ENCODE measurements at places on chromosomes 4 and X.

GRCh38 chrX:646796-647195 is 16.2 kb downstream of the SHOX start:
- DNase-seq = no peak

GRCh38 chrX:123830309-123830708 is 29.5 kb upstream of the XIAP start:
- DNase-seq = peak; percentile 0

DNA sequence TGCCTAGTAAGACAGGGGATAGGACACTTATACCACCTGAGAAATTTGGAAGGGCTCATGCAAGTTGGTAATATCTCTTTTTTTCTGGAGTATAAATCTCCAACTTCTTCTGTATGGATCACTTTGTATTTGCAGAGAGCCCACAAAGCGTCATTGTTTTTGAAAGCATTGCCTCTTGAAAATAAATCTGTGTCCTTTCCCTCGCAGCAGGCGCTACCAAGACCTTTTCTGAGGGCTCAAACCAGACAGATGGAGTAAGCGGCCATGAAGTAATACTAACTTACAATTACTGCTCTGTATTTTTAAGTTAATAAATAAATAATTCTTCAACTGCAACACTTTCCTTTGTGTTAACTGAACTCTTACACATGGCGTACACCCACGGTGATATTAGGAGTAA is 56.0 kb upstream of the FBXW7 start:
- DNase-seq = no peak

DNA sequence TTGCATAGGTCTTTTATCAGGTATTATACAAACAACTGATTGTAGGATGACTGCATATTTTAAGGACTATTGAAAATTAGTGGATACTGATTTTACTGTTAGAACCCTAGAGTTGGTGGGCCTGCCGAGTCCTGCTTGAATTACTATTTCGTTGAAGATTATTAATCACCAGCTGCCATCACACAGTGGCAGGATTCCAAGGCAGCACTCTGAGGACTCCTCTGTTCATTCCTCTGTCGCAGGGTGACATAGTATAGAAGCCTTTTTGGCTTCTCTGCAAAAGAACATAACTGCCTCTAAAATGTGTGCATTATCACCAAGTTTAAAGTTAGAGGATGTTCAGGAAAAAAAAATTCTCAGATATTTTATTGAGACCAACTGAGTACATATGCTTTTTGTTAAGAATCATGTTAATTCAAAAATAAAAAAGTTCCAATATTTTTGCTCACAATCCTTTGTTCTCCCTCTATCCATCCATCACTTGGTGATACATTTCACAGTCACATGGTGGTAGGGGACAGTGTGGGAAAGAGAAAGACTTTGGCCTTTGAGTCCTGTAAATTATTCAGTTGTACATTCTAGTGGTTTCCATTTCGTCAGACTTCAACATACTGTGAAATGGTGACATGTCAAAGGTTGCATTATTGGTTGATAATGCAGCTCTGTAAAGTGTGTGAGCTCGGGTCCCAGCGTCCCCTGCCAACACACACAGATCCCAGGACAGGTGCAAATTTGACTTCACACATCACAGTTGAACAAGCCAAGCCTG is 332.5 kb downstream of the GRID2 start:
- peak; percentile 1 for DNase-seq

- no peak for DNase-seq
These were observed 5.1 kb downstream of the MED28 start for GRCh38 chr4:17619416-17620105.

- no peak for DNase-seq
These were observed 69.4 kb downstream of the DCHS2 start for GRCh38 chr4:154422152-154422551.

GRCh38 chrX:136585262-136585661 is 53.2 kb downstream of the VGLL1 start:
- DNase-seq = no peak

DNA sequence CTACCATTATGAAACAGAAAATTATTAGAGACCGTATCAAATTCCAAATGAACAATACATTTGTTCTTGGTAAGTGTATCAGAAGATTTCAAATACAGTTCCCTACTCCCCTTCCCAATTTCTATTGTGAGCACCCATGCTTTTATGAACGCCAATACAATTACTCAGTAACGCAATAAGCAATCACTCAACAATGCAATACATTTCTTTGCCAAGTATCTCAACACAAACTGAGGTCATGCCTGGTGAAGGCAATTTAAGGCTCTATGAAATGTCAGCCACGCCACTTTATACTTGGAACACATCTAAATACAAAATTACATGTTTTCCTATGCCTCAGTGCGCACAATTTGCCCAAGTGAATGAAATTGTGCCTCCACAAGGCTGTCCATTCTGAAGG is 712 bp downstream of the PNPLA4 start:
- no peak for DNase-seq

GRCh38 chrX:38896724-38897298 is 95.6 kb downstream of the MID1IP1 start:
- DNase-seq = no peak

GRCh38 chr4:139838811-139839210 is 173.2 kb downstream of the MGST2 start:
- DNase-seq = no peak

DNA sequence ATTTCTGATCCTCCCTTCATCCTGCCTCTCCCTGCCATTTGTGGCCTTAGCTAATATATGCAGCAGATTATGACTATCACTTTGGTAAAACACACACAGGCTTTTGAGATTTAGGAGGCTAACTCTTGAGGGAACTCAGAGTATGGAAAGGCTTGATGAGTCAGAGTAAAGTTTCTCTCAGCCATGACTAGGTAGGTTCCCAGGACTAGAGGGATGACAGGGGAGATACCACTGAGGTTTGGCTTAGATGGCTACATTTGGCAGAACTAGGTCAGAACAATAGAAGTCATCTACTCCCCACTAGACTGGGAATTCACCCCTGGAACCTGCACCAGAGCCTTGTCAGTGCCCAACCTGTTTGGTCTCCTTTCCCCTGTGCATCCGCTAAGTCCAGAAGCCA is 585.7 kb downstream of the TLL1 start:
- no peak for DNase-seq

DNA sequence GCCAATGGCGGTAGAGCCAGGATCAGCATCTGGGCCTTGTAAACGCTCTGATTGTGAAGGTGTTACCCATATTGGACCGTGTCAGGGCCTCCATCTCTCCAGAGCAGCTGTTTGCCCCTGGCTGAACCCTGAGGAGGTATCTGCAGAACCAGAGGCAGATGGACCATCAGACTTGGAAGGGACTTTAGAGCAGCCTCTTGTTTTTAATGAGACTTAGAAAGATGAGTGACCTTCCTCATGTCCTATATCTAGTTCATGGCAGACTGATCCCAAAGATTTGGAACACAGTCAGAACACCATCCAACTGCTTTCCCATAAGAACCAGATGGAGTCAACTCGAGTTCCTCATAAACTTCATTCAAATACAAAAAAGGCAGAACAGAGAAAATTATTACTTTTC is 135.1 kb upstream of the MSX1 start:
- DNase-seq = no peak

GRCh38 chrX:34655501-34656455 is 1.3 kb downstream of the TMEM47 start:
- no peak for DNase-seq

DNA sequence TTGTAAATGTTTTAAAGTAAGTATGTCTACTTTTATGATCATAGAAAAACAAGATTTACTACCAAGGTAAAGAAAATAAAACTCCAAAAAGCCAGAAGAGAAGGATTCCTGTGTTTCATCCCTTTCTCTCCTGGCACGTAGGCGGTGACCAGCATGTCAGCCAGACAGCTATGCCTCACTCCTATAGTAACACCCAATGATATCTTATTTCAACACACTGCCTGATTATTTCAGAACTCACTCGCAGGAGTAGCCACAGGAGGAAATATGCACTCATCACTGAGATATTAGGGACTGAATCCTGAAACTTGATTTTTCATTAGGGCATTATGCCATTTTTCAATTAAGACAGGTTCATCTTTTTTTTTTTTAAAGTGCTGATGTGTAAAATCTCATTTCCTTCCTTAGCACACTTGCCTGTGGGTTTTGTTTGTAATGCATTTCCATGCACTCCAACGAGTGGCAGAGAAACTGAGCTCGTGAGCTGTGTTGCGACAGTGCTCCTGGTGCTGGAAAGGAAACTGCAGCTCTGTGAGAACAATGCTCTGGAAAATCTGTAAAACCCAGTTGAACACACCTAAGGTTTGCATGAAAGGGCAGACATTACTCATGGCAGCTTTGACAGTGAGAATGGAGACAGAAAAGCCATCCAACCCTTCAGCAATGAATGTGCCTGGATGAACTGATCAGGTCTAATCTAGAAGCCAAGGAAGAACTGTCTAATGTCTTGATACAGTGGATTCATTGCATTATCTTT is 18.2 kb downstream of the RAI2 start:
- no peak for DNase-seq

DNA sequence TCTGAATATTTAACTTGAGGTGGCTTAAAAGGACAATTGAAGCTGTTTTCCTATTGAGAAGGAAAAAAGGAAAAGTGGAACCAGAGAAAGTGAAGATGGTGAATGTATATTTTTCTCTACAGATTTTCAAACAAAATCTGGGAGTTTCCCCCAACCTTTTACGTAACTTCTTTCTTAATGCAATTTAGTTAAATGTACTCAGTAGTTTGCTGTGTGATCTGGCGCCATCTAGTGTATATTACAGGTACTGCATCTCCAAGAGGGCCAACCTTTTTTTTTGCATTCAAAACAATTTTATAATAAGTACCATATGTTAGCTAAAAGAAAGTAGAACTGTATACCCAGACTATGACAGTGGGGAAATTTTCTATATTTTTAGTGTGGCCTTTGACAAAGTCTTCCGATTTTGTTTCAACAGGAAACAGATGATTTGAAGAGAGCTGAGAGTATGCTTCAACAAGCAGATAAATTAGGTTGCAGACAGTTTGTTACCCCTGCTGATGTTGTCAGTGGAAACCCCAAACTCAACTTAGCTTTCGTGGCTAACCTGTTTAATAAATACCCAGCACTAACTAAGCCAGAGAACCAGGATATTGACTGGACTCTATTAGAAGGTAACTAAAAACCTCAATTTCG is 82.0 kb downstream of the PLS3 start:
- DNase-seq = no peak

GRCh38 chr4:3385711-3386420 is 55.9 kb upstream of the HGFAC start:
- DNase-seq = no peak

Data from amygdala (tissue), 56 donors.